ENCODE measurements at places on chromosomes 6 and 20. TPM values are rescaled to one million over a fixed set of nuclear protein-coding genes. Genes with fewer than 3 reads are reported as not detected.

Gene PNPLA1
- total RNA-seq, result not detected

DNA sequence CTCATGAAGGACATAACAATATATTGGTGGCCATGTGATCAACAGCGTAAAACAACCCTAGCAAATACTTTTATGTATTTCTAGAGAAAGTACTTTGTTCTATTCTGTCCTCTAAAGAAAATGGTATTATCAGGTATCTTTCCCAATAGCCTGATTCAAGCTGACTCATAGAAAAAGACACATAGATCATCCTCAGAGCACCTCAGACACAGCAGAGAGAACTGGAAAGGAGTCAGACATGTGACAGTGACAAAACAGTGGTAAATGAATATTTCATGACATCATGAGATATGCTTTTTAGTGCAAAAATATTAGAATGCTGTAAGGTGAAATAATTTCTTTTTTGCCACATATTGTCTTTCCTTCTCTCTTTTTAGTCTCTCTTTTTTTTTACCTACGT is 1355.0 kb upstream of the MAP3K7 start:
- H3K4me1 ChIP-seq, result no peaks in the 10 kb centered on the region
- no peaks in the 10 kb centered on the region for H3K27me3 ChIP-seq
- H3K27ac ChIP-seq, result no peak overlapping the region
- no peaks in the 10 kb centered on the region for H3K36me3 ChIP-seq
- DNase-seq, result no peak
- no peak overlapping the region for H3K4me3 ChIP-seq

GRCh38 chr20:3783068-3783489 is 1.8 kb upstream of the SPEF1 start:
- H3K27ac ChIP-seq, result no peak overlapping the region
- peaks cover 54% of the 10 kb centered on the region for H3K4me1 ChIP-seq
- peaks cover 12% of the 10 kb centered on the region for H3K36me3 ChIP-seq
- H3K4me3 ChIP-seq, result no peak overlapping the region
- no peak for DNase-seq

- peak; percentile 74 for DNase-seq
- no peak overlapping the region for H3K4me3 ChIP-seq
- no peaks in the 10 kb centered on the region for H3K27me3 ChIP-seq
- peaks cover 64% of the 10 kb centered on the region for H3K36me3 ChIP-seq
- peaks cover 81% of the 10 kb centered on the region for H3K4me1 ChIP-seq
Observed at GRCh38 chr6:44253307-44254101, 3.8 kb downstream of the SLC35B2 start.

DNA sequence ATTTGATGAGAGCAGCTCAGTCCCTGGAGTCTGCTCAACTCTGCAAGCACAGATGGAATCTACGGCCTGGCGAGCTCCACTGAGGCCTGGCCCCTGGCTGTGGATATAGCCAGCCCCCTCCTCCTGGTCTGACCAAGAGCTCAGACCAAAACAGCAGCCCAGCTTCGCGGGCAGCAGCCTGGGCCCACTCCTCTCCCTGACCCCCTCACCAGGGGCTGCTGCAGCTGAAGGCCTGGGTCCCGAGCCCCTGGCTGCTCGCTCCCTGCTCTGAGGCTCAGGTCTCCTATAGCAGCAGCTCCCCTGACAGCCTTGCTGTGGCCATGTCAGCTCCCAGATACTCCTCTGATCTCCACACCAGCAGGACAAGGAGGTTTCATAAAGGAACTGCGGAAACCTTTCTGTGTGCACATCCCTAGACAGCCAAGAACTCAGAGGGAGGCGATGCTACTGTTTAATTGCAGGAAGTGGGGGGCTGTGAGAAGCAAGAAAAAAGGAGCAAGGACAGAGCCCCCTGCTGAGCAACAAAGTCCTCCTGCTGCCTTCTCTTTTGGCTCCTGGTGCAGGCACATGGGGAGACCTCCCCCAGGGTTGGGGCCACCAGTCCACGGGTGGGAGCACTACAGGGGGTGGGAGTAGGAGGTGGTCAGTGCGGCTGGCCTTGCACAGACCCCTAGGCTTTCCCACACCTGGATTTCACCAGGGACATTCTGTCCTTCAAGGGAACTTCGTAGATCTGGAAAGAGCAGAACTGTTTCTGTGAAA is 38.7 kb upstream of the CST5 start:
- H3K27me3 ChIP-seq, result no peaks in the 10 kb centered on the region
- H3K27ac ChIP-seq, result no peak overlapping the region
- H3K36me3 ChIP-seq, result no peaks in the 10 kb centered on the region
- DNase-seq, result no peak
- peaks cover 20% of the 10 kb centered on the region for H3K4me1 ChIP-seq
- no peak overlapping the region for H3K4me3 ChIP-seq
